H1 (cell line): ENCODE measurements at places on chromosomes 7 and 10.

DNA sequence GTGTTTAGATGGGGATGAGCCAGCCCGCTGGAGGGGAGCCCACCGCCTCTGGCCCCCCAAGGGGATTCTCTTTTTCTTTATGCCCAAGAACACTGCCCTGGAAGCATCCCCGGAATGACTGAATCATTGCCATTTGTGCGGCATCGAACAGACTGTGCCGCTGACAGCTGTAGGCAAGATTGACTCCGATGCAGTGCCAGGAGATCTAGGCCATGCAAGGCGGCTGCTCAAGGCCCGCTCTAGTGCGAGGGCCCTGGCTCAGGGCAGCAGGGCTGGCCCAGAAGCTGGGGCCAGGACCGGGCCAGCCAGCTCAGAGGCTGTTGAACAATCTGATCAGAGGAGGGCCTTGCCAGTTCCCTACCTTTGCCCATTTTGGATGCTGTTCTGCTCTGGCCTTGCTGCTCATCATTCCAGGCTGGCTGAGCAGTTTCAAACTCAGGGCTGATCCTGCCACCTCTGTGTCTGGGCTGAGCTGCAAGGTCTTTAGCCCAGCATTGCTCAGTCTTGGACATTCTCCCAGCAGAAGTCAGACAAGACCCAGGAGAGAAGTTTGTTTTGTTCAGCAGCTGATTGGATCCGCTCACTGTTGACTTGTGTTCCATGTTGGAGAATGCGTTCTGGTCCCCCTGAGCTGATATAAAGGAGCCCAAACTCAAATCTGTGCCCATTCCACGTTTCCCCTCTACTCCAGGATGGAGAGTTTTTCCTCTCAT lies 485.3 kb upstream of the GALNT17 start:
- H3K4me1 ChIP-seq, result no peaks in the 10 kb centered on the region
- no peaks in the 10 kb centered on the region; the same call in 1 of the 2 replicates for H3K36me3 ChIP-seq
- H3K27ac ChIP-seq, result no peak overlapping the region
- DNase-seq, result no peak
- no peak overlapping the region for H3K4me3 ChIP-seq

- no peak for DNase-seq
- no peaks in the 10 kb centered on the region for H3K36me3 ChIP-seq
- no peak overlapping the region for H3K4me3 ChIP-seq
Measured at GRCh38 chr7:69399401-69399800, 198.9 kb upstream of the AUTS2 start.

DNA sequence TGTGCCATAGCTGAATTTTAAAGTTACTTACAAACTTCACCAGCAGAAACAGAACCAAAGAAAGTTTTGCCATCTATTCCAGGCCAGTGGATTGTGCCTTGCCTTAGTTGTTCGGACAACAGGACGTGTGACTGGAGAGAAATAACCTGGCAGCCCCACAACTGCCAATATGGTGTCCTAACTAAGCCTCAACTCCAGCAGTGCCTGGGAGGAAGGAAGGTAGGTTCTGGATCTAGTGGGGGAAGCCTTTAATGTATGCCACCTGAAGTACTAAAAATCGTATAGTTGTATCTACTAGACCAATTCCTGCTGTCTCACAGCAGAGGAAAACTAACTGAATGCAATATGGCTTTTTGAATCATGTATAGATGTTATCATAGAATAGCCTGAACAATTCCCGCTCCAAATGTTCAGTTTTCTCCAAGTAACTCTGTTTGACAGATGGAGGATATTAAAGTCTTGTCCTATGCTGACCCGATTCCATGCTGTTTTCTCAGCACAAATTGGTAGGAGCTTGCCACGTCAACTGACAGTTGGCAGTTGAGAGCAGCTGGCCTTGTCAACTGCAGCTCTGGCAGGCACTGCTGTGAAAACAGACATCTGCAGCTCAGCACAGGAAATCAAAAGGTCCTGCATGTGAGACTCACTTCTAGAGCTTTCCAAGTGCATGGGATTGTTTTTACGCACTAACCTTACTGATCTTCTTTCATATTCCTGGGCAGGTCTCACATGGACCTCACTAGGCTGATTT lies 84.5 kb upstream of the WNT16 start:
- H3K4me1 ChIP-seq, result no peaks in the 10 kb centered on the region
- DNase-seq, result no peak
- H3K4me3 ChIP-seq, result no peak overlapping the region
- H3K27me3 ChIP-seq, result no peaks in the 10 kb centered on the region

DNA sequence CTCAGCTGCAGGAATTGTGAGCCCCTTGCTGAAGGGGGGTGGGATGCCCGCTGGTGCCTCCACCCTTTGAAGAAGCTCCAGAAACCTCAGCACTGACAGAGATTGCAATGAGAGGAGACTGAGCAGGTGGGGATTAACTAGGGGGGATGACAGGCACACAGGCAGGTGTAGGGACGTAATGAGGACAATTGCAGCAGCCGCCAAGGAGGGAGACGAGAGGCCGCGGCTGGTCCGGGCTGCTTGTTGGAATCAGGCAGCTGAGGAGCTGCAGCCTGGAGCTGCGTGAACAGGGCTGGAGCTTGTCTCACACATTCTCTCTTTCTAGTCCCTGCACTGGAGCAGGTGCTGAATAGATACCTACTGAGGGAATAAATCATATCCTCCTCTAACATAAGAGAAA lies 122.0 kb upstream of the TCERG1L start:
- no peaks in the 10 kb centered on the region for H3K4me1 ChIP-seq
- no peaks in the 10 kb centered on the region for H3K27me3 ChIP-seq
- no peak overlapping the region for H3K4me3 ChIP-seq
- no peak overlapping the region for H3K27ac ChIP-seq
- no peaks in the 10 kb centered on the region for H3K36me3 ChIP-seq
- DNase-seq, result no peak

DNA sequence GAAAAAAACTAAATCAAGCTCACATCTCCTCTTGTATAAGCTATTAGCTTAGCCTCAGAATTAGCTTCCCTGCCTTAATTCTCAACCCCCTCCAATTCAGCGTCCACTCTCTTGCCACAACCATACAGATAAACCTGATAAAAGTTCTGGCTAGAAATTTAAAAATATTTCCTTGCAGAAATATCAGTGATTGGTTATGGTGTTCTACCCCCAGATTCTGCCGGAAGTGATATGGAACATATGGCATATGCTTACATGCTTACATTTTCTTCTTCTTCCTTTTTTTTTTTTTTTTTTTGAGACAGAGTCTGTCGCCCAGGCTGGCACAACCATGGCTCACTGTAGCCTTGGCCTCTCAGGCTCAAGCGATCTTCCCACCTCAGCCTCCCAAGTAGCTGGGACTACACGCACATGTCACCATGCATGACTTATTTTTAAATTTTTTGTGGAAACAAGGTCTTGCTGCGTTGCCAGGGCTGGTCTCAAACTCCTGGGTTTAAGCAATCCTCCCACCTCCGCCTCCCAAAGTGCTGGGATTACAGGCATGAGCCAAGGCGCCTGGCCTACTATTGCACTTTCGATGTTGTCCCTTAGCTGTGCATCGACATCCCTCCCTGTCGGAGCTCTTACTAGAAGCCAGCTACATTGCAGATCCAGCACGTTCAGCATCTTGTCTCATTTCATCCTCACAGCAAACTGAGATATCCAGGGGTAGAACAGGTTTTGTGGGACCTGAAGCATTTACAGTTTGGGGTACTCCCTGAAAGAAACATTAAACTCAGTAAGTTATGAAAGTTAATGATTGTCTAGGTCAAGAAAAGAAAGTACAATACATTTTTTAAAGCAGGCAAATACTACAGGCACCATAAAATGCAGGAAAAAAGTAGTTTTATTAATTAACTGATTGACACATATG lies 205.6 kb upstream of the TCF7L2 start:
- DNase-seq, result no peak
- H3K36me3 ChIP-seq, result no peaks in the 10 kb centered on the region
- no peaks in the 10 kb centered on the region for H3K27me3 ChIP-seq
- H3K4me1 ChIP-seq, result peaks cover 4% of the 10 kb centered on the region

DNA sequence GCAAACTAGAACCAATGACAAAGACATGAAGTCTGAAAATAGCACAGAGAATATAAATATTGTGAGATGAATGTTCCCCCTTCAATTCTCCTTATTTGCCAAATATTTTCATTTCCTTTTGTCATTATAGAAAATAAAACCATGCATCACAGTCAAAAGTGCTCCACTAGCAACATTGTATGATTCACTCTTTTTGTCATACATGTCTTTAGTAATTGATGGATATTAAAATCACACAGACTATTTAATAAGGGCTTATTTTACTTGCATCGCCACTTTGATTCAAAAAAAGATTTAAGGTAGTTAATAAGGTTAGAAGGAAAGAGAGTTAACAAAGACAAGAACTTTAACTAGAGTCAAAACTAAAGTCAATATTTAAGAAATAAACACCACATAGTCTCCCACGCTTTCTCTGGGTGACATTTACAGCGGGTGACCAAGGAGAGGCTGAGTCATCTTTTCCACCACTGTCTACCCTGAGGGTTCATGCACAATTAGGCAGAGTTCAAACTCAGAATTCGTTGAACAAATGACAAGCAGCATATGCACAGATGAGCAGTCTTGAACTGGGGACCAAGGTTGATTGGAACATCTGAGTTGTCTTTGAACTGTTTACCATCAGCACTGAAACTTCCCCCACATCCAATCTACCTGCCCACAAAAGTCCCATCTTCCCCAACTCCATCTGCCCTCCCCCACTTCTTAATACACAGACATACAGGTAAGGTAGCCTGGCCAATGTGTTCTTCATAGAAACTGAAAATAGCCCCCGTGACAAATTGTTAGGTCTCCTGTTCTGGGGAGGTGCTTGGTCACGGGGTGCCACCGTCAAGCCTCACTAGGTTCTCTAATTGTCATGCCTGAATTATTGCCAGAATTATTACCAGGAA lies 42.5 kb downstream of the C7orf25 start:
- H3K27ac ChIP-seq, result no peak overlapping the region
- H3K27me3 ChIP-seq, result no peaks in the 10 kb centered on the region
- no peak overlapping the region for H3K4me3 ChIP-seq
- no peak for DNase-seq
- H3K4me1 ChIP-seq, result no peaks in the 10 kb centered on the region

- no peaks in the 10 kb centered on the region for H3K27me3 ChIP-seq
- no peak overlapping the region for H3K4me3 ChIP-seq
- no peaks in the 10 kb centered on the region; the same call in 1 of the 2 replicates for H3K4me1 ChIP-seq
- H3K27ac ChIP-seq, result no peak overlapping the region
Measured at GRCh38 chr10:121527690-121528089, 70.6 kb downstream of the FGFR2 start.

DNA sequence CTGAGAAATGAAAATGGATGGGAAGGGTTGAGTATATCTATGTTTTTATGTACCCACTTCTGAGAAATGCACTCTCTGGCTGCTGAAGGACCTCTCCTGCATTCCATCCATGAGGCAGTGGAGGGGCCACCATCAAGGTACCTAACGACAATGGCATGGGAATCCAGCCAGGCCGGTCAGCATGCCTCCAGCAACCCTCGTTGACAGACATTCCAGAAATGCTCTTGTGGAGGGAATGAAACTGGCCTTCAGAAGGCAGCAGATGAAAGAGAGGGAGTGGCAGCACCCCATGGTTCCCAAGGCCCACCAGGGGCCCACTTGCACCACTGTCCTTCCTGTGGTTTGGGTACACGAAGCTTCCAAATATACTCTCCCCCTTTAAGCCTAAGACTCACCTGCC lies 269.0 kb downstream of the ARHGAP12 start:
- no peak for DNase-seq
- H3K27me3 ChIP-seq, result no peaks in the 10 kb centered on the region
- H3K4me1 ChIP-seq, result no peaks in the 10 kb centered on the region
- no peak overlapping the region for H3K4me3 ChIP-seq
- no peaks in the 10 kb centered on the region for H3K36me3 ChIP-seq

DNA sequence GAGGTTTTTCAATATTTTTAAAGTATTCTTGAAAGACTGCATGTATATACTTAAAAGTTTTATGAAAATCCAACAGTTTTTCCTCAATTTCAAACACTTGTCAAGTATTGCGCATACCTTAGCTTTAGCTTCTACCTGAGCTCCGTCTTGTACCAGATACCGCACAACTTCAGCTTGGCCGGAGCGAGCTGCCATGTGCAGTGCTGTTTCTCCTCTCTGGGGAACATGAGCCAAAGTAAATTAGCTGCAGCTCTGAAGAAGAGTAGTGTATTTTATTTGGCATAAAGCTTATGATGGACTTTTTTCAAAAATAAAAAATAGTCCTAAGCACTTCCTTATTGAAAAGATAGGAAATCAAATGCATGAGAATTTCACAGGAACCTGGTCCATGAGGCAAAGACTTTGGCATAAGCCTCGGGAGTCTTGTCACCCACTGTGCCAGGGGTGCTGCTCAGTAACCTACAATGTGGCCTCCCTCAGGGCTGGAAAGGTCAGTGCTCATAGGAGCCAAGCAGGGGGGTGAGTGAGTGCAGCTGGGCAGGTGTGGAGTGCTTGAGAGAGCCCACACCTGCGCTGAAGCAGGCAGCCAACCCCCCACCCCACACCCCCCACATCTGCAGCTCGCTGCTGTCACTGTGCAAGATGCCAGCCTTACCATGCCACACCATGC lies 189.5 kb downstream of the ANK3 start:
- no peaks in the 10 kb centered on the region for H3K36me3 ChIP-seq
- H3K4me1 ChIP-seq, result no peaks in the 10 kb centered on the region
- no peak overlapping the region for H3K27ac ChIP-seq
- no peak for DNase-seq
- no peak overlapping the region for H3K4me3 ChIP-seq
